ENCODE measurements at places on chromosomes 7 and 10.

DNA sequence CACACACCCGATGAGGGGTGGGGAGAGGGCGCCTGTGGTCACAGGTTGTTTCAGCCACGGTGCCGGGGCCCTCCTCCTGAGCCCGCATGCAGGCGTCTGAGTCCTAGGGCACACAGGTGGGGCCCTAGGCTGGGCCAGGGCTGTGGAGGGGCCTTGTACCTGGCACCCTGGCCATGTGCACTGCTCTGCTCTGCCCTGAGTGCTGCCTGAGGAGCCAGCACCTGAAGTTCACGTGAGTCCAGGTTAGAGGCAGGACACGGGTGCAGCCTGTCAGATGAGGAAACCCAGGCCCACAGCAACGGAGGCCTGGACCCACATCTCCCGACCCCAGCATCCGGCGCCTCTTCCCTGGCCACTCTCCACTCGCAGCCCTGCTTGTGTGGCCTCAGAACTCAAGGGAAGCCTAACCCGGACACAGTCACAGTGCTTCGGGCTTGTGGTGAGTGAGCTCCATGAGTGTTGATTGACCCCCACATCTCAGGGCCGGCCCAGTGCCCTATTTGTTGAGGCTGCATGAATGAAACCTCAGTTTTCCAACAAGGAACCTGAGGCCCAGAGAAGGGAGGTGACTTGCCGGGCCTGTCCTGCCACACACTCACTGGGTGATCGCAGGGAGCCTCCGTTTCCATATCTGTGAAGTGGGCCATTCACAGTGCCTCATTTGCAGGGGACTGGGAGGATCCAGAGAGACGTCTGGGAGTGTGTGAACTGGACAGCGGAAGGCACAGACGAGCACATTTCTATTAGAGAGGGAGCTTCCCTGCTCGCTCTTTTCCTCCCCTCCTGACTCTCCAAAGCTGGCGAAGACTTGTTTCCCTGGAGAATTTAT lies 39.6 kb downstream of the PPIF start:
- DNase-seq, result no peak

- no peak for DNase-seq
Measured at GRCh38 chr7:74230446-74231231, 20.8 kb downstream of the LAT2 start.

GRCh38 chr10:34092891-34093290 lies 722.2 kb downstream of the PARD3 start:
- peak; percentile 55 for DNase-seq

DNA sequence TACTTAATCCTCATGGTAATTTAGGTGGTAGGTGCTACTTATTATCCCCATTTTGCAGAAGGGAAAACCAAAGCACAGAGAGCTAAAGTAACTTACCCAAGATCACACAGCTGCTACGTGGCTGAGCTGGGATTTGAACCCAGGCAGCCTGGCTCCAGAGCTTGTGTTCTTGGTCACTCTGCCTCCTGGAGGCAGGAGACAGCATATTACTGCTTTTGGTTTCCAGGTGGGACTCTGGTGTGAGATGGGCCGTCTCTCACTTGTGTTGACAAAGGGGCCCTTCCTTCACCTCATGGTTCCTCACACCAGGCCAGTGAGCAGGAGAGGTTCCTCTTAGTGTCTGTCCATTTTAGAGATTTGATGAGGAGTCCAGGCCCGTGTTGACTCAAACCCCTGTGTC lies 79.8 kb upstream of the PPIF start:
- no peak for DNase-seq

- peak; percentile 55 for DNase-seq
Measured at GRCh38 chr7:137734221-137734620, 112.6 kb downstream of the DGKI start.

DNA sequence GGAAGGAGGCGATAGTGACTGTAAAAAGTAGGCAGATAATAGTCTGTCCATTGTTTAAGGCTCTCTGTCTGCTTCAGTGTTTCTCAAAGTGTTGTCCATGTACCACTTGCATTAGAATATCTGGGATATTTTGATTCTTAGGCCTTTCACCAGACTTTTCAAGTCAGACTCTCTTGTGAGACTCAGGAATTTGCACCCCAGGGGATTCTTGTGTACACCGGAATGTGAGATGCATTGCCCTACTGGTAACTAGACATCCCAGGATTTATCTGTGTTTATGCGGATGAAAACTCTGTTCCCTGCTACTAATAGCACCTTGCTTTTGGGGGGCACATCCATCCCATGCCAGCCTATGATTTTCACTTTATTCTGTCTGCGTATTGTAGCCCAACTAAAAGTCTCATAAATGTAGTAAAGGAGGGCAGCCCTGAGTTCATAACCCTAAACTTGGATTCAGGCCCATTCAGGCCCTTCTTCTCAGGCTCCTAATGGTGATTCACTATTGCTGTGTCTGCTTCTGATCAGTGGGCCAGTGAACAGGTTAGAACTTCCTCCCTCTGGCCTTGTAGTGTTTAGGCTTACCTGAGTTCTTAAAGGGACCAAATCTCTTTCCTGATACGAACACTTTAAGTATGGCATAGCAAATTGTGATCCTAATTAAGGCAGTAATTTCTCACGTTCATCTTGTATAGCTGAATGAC lies 71.8 kb upstream of the RPA3 start:
- DNase-seq, result no peak

DNA sequence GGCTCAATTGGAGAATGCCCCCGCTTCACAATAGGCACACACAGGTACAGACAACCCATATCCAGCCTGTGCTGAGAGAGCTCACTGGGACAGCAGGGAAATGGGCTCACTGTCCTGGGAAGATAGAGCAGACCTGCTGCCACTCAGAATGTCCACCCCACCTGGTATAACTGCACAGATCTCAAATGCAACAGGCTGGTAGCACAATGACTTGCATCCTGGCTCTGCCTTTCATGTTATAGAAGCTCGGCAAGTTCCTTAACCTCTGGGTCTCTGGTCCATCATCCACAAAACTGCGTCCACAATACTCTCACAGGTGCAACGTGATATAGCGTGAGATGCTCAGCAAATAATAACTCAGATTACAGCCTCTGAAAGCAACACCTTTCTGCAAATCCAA lies 295.4 kb downstream of the GRID1 start:
- no peak for DNase-seq

GRCh38 chr10:122374859-122375678 lies 561 bp downstream of the PLEKHA1 start:
- peak; percentile 39 for DNase-seq

DNA sequence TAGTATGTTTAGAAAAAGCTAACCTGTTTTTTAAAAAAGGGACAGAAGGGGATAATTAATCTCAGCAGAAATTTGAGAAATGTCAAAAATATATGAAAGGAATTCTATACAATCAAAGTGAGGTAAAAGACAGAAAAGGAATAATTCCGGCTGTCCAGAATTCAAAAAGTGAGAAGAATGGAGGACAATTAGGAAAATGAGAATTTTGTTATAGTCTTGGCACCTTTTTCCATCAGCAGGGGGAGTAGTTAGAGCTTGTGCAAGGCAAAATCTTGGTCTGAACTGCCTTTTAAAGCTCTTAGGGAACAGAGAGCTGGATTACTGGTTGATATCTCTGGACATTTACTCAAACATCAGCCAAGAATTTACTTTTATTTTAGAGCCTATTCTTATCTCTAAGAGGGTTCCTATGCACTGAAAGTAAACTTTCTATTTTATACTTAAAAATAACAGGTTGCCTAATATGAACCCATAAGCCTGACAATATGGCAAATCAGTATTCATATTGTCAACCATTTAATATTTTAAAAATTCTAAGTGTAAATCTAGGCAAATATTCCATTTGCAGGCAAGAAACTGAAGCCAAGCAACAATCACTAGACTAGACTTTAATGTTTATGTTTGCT lies 185.6 kb downstream of the ANK3 start:
- peak; percentile 75 for DNase-seq

DNA sequence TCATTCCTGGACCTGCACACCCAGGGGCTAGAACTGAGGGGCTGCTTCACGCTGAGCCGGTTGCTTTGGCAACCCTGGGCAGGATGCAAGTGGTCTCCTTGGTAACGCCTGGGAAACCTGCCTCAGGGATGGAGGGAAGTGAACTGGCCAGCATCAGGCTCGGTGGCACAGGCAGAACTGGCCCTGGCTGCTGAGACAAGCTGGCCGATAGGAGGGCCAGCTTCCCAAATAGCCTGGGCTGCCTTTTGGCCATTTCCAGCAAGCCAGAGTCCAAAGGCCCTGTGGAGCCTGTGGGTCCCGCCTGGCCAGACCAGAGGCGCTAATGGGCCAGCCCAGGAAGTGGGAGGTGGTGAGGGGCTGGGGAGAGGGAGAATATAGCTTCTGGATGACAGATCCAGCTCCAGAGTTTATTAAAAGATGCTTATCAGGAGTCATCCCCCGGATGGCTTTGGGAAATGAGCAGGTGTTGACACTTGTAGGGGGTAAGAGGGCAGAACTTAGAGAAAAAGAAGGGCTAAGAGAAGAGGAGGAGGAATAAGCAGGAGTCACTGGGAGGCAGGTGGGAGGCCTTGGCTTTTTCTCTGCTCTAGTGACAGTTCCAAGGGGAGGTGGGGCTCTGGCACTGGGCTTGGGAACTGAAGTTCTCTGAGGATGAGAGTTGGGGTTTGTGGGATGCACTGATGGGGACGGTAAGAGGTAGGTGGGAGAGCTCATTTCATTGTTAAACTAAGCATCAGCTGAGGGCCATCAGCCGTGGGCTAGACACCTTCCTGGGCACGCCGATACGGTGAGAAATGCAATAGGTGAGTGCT lies 9.6 kb downstream of the NEURL1 start:
- no peak for DNase-seq

DNA sequence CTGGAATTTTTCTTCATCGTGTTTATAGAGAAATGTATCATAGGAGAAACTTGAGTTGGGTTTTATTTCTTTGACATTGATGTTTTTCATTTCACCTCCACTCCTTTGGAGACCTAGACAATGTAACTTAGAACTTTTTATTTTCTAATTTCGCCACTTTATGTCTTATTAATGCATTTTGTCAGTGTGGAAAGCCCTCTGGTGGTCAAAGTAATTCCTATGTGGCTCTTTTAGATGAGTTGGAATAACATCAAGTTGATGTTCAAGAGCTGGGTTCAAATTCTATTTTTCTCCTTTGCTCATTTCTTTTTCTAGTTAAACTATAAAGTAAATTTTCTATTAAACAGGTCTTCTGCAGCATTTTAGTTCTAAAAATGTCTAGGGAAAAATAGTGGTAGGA lies 478.6 kb downstream of the LRMDA start:
- peak; percentile 76 for DNase-seq

DNA sequence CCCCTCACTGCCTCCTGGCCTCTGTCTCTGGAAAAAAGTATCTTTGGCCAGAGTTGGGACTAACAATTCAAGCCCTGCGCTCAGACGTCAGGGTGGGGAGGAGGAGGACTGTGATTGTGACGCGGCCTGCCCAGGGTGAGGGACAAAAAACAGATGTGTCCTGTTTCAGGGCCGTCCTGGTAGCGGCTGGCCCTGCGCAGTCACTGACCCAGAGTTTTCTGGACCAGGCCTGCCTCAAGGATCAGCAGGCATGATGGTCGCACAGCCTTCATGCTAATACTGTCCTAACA lies 110.1 kb downstream of the CYTH3 start:
- no peak for DNase-seq

DNA sequence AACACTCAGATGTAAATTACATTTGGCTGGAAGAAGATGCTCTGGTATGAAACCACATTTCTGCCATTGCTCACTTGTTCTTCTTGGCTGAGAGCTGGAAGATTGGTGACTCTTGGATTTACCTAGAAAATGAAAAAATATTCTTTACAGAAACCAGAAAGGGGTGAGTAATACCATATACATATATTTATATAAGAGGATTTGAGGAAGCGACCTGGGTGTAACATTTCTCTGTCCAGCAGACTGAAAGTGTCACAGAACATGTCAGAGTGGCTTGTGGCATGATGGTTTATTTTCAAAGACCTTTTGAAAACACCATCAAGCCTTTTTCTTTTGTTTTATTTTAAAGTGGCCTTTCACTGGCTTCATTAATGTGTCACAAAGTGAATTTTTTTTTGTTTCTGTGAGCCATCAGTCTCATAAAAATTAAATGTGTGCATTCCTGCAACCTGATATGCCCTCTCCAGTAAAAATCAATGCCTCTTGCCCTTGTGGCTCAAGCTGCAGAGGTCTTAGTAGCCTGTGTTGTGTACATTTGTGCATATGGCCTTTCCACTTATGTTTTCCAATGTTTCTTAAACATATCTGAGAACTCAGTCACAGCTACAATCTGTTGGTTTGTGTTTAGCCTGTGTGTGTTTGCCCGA lies 23.5 kb downstream of the CREB5 start:
- DNase-seq, result no peak

GRCh38 chr7:31563522-31563921 lies 49.6 kb downstream of the ITPRID1 start:
- DNase-seq, result no peak
